Activated B cell treated with CpG ODN at 0.5 μM for 24 hours (primary cell): ENCODE measurements at places on chromosomes 6 and 20. TPM values are rescaled to one million over a fixed set of nuclear protein-coding genes. Genes with fewer than 3 reads are reported as not detected.

Gene LST1
- 7.8 and 8.4 TPM in 2 replicates for total RNA-seq

Gene CAP2
- total RNA-seq: not detected in 2 replicates

Gene LATS1
- total RNA-seq: 34.6 and 42.0 TPM in 2 replicates

Gene RIPOR3
- total RNA-seq: not detected in 2 replicates

Gene IMPG1
- not detected in 2 replicates for total RNA-seq

Gene SH3BGRL2
- not detected in 2 replicates for total RNA-seq

Gene LEMD2
- total RNA-seq: 73.7 and 88.0 TPM in 2 replicates

Gene GPR63
- 0.02 and 0.11 TPM in 2 replicates for total RNA-seq

Gene CALHM5
- total RNA-seq: not detected in 2 replicates

Gene CCDC170
- not detected in 2 replicates for total RNA-seq

Gene AKAP12
- 0.29 and 0.69 TPM in 2 replicates for total RNA-seq

Gene LHFPL5
- not detected in 2 replicates for total RNA-seq

Gene SLC17A2
- total RNA-seq: not detected in 2 replicates

Gene SLC17A1
- not detected in 2 replicates for total RNA-seq

Gene VNN1
- total RNA-seq: 0.07 TPM in 1 of 2 replicates, not detected in the other

Gene POPDC3
- not detected in 2 replicates for total RNA-seq

Gene TXLNB
- total RNA-seq: 1.9 and 2.4 TPM in 2 replicates

Gene DUSP15
- total RNA-seq: 25.0 and 26.9 TPM in 2 replicates

Gene PROCR
- total RNA-seq: 0.22 and 0.40 TPM in 2 replicates

Gene MAP1LC3A
- 1.6 TPM in 2 replicates for total RNA-seq

Gene ECT2L
- not detected in 2 replicates for total RNA-seq

Gene ORC3
- 24.6 and 27.7 TPM in 2 replicates for total RNA-seq

Gene AVP
- total RNA-seq: not detected in 2 replicates

Gene FAM120B
- 32.2 and 35.1 TPM in 2 replicates for total RNA-seq

Gene ZNF334
- 0.27 and 0.39 TPM in 2 replicates for total RNA-seq

Gene EEF1A2
- total RNA-seq: 1.2 and 1.6 TPM in 2 replicates

Gene ENTPD6
- total RNA-seq: 37.2 and 44.4 TPM in 2 replicates

Gene BEND6
- not detected in 2 replicates for total RNA-seq

Gene FAM110A
- 9.2 and 11.0 TPM in 2 replicates for total RNA-seq

Gene SRSF12
- total RNA-seq: not detected in 2 replicates

Gene ACTL10
- total RNA-seq: 2.8 and 3.9 TPM in 2 replicates

Gene VGLL2
- total RNA-seq: not detected in 2 replicates

Gene CNBD2
- total RNA-seq: 5.6 and 6.5 TPM in 2 replicates

Gene MYH7B
- 0.20 and 0.35 TPM in 2 replicates for total RNA-seq

Gene ACOT13
- total RNA-seq: 12.0 and 13.8 TPM in 2 replicates

Gene COQ3
- total RNA-seq: 4.8 and 5.6 TPM in 2 replicates

Gene MRPL18
- total RNA-seq: 44.7 and 47.7 TPM in 2 replicates

Gene KIAA0408
- total RNA-seq: 0.34 and 0.80 TPM in 2 replicates

Gene SIRPB1
- total RNA-seq: 1.1 and 1.4 TPM in 2 replicates
